ENCODE measurements at places on chromosomes 4 and X.

DNA sequence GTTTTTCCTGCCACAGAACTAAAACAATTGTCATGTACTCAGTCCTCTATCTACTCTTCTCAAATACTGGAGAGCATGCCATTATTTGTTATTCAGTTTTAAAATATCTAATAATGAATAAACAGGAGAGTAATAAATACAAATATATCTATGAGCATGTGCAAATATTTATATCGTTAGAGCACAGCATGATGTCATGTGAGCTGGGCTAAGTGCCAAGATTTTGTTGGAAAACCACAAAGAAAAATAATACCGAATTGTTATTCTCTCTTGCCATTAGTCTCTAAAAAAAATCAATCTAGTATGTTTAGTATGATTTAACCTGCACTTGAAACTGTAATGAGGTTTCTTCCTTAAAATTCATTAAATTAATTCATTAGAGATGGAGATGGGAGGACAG lies 97.3 kb downstream of the DDX60 start:
- no peak for DNase-seq

GRCh38 chrX:46125111-46125510 lies 420.1 kb downstream of the ZNF674 start:
- DNase-seq = no peak

GRCh38 chrX:66221856-66222255 lies 57.8 kb downstream of the HEPH start:
- DNase-seq = no peak

DNA sequence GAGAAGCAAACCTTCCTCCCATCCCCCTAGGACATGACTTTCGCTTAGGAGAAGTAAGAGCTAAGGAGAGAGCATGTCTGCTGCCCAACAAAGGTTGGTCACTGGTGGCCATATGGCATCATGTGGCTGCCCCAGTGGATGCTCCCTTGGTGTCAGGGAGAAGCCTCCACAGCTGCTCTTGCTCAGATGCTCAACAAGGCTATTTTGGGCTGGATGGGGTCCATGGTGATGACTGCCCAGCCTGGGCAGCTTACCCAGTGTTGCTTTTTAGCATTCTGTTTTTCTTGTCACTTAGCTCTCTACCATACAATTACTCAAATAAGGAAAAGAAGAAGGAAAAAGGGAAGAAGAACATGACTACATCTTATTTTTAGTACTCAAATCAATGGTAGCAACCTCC lies 48.9 kb upstream of the PPARGC1A start:
- DNase-seq = no peak

DNA sequence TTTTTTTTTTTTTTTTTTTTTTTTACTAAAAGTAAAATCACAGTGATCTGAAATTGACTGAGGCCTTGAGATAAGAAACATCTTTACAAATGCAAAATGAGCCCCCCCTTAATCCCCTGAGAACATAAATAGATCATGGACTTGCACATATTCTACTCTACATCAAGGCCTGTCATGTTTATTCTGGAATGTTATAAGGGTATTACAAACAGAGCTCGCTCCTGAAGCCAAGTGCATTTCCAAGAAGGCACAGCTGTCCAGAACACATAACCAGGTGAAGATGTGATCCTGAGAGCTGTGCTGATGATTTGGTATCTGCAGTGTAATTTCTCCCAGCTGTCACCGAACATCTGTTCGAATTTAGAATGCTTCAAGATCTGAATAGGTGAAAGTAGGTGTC lies 384.5 kb downstream of the GPAT3 start:
- DNase-seq = no peak

GRCh38 chr4:63155561-63155960 lies 1253.7 kb downstream of the TECRL start:
- no peak for DNase-seq

GRCh38 chrX:12390301-12390700 lies 252.0 kb downstream of the FRMPD4 start:
- no peak for DNase-seq

- no peak for DNase-seq
Measured at GRCh38 chrX:101452056-101452455, 33.2 kb upstream of the ARMCX4 start.

DNA sequence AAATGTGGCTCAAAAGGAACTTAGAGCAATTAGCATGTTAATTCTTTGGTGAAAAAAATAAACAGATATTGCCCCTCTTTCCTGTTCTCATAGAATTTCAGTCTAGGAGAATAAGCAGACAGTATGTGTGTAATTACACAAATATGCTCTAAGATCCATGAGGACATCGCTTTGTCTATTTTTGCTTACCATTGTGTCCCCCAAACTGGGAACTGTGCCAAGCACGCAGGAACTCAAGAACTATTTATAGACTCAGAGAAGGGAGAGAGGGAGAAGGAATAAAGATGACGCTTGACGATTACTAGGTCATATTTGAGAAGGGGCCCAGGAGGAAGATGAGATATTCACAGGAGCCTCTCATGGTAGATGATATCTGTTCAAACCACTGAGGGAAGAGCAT lies 692.6 kb downstream of the RAB28 start:
- no peak for DNase-seq

DNA sequence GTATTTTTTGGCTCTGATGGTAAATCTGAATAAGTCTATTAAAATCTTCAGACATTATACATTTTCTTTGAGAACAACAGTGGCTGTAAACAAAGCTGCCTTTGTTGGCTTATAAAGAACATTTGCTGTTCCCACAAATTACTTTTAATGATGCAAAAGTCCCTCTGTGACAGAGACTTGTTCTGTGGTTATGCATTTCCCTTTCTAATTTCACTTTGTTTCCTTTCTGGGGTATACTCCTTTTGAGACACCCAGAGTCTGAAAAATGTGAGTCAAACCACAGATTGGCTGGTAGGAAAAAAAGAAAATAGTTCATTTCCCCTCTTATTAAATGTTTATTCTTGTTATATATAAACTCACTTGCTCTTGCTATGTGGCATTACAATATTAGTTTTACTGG lies 402.4 kb downstream of the PACRGL start:
- no peak for DNase-seq

GRCh38 chr4:172628263-172628662 lies 540.3 kb upstream of the GALNT7 start:
- DNase-seq = no peak

GRCh38 chr4:31146366-31146765 lies 426.2 kb downstream of the PCDH7 start:
- no peak for DNase-seq

- DNase-seq = no peak
Measured at GRCh38 chr4:148315049-148315448, 127.2 kb downstream of the NR3C2 start.

GRCh38 chr4:48667148-48667547 lies 112.9 kb downstream of the FRYL start:
- no peak for DNase-seq

GRCh38 chr4:153471698-153472093 lies 5.5 kb downstream of the TMEM131L start:
- no peak for DNase-seq

DNA sequence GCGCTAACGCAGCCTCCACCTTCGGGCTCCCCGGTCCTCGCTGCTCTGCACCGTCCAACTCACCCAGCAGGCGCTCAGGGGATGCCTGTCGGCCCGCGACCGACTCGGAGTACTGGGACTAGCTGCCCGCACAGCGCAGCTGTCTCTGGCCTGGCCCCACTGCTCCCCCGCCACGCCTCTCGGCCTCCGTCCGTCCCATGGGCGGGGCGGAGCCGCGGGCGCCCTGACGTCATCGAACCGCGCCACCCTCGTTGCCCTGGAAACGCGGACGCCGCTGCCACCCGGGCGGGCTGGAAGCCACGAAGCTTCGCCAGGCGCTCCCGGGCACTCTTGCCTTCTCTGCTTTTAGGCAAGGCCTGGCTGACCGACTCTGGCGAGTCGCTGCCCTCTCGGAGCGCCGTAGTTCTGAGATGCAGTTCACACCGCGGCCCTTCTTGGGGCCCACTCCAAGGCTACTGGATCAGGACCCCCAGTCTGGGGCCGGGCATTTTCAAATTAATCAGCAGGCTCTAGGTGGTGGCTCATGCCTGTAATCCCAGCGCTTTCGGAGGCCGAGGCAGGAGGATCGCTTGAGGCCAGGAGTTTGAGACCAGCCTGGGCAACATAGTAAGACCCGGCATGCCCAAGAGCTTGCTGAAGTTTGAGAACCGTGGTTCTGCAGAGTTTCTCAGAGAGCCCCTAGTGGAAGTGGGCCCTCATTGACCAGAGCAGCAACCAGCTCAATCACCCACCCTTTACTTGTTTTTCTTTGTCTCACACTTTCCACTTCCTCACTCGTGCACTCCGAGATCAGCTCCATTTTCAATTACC lies 12.0 kb downstream of the ACOX3 start:
- DNase-seq = peak; percentile 89

DNA sequence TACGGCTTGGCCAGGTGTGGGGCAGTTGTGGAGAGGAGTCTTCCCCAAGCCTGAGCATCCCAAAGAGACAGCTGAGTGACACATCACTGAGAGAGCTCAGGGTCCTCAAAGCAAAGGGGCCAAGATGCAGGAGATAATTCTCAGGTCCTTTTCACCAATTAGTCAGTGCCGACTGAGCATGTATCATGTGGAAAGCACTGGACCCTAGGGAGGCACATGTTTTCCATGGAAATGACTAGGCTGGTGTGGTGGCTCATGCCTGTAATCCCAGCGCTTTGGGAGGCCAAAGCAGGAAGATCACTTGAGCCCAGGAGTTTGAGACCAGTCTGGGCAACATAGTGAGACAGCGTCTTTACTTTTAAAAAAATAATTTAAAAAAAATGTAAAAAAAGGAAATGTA lies 67.3 kb upstream of the PRPS1 start:
- no peak for DNase-seq

- DNase-seq = no peak
Measured at GRCh38 chr4:82275431-82276331, 98.1 kb downstream of the HNRNPD start.

DNA sequence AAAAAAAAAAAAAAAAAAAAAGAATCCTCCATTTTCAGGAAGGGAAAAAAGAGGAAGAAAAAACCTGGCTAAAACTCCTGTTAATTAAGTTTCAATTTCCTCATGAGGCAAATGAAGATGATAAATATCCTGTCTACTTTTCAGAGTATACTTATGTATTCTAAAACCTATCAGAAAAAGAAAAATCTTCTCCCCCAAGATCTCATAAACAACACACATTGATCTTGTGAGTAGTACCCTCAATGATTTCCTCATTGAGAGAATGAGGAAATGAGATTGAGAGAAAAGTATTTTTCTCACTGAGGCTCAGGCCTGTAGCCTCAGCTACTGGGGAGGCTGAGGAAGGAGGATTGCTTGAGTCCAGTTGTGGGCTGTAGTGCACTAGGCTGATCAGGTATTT lies 146.7 kb downstream of the TET2 start:
- DNase-seq = no peak

DNA sequence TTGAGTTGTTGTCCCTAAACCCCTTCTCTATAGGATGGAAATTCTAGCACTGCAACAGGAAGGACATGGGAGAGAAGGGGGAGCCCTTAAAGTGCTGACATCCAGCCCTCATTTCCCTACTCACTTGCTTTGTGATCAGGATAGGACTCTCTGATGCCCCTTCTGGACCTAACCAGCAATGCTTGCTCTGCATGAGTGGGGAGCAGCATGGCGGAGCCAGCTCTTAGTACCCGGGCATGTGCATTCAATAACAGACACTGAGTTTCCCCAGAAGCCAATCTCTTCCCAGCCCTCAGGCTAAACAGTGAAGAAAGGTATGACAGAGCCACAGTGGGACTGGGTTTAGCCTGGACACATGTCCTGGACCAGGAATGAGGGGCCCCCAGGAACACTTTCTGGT lies 14.0 kb downstream of the SOD3 start:
- DNase-seq = no peak

DNA sequence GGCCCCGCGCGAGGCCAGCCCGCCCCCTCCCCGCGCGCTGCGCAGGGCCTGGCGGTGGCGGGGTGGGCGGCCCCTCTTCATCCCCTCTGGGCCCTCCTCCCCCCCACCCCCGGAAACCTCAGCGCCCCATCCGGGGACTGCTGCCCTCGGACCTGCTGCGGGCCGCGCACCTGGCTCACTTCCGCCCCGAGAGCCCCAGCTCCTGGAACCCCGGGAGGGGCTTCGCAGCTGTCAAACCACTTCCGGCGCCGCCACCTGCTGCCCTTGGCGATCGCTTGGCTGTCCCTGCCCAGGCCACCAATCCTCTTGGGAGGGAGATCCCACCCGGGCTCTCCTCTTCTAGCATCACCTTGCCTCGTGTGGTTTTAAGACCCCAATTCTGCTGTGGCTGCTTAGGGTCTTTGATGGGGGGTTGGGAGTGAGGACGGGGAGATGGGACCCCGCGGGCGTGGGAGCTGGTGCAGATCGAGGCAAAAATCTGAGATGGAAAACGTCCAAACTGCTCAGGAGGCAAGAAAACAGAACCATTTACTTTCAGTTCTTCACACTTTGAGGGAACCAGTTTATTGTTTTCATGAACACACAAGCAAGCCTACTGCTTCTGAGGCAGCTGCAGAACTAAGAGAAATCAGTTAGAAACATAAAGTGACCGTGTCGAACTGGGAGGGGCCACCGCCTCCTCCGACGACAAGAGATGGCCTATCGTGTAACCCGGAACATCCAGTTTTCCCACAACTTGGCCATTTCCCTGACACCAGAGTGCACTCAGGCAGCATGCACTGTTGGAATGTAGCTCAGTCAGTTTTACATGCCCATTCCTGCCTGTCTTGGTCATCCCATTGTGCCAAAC lies 754 bp downstream of the MTMR1 start:
- peak; percentile 49 for DNase-seq
